ENCODE measurements at places on chromosomes 5 and 9.
A peak's percentile ranks its signal among the peaks of the same experiment; 100 is the strongest.

- peak; percentile 95 for DNase-seq
These were observed 233.6 kb downstream of the ACTL7B start for GRCh38 chr9:108621991-108622855.

DNA sequence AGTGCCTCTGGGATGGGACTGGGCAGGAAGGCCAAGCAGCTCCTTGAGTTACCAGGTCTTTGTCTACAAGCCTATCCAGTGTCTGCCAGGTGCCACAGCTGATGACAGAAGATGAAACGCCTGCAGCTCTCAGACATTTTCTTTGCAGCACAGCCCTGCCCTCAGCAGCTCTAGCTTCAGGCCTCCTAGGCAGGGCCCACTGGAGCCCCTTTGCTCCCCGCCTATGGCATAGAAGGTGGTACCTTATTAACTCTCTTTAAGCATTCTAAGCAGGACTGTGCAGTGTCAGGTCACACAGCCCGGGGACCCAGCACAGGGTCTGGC lies 1.3 kb upstream of the SKP1 start:
- no peak for DNase-seq

DNA sequence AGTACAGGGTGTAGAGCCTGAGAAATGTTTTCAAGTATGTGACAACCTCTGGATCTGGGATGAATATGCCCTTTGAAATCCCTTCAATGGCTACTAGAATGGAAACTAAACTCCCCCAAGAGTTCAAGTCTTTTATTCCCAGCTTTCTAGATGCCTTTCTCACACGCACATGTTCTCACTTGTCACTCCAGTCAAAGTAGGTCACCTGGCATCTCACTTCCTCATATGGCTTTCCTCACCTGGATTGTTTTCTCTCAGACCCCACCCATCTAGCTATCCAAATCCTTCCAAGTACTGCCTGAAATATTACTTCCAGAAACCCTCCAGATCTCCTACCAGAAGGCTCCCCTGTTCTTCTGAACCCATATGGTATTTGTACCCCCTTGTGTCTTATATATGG lies 615.4 kb upstream of the KLF4 start:
- no peak for DNase-seq

GRCh38 chr9:70553707-70554673 lies 139.5 kb upstream of the KLF9 start:
- DNase-seq, result no peak

DNA sequence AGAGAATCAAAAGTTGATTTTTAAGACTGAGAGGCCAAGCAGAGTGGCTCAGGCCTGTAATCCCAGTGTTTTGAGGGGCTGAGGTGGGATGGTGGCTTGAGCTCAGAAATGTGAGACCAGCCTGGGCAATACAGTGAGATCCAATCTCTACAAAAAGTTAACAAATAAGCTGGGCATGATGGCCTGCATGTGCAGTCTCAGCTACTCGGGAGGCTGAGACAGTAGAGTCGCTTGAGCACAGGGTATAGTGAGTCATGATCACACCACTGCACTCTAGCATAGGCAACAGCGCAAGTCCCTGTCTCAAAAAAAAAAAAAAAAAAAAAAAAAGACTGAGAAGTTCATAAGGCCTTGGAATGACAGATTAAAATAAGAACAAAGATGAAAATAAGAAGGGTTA lies 177.2 kb downstream of the TMEM232 start:
- DNase-seq, result no peak

All from MV-4-11 (cell line).